ENCODE measurements at places on chromosomes 4 and X.

GRCh38 chrX:81201671-81202455, at the start of the genes HMGN5 and SH3BGRL:
Gene HMGN5, minus strand, starts transcription at chrX:81201913. Its CDS starts 80,364 bp downstream, at chrX:81121549.
Gene SH3BGRL, plus strand, starts transcription at chrX:81202102. Its CDS starts 99 bp downstream, at chrX:81202201.
- peak; percentile 89 for DNase-seq

GRCh38 chr4:139704915-139705485, 39.4 kb downstream of the MGST2 start:
- DNase-seq: no peak

DNA sequence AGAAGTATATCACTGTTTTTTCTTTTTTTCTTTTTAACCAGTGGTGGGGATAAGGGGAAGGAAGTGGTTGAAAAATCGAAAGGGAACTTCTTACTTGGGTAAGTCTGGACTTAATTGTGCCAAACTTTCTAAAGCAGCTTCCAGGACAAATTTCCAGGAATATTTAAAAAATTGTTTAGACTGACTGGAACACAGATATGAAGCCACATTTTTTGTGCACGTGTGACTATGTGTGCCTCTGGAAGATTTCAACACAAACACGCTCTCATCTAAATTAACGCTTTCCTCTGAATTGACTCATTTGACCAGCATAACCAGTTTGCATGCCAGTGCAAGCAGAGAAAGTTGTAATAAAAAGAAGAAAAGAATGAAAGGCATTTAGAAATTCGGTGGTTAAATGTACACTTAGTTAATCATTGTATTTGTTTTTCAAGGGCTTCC, 18.8 kb upstream of the YTHDC1 start:
- no peak for DNase-seq

DNA sequence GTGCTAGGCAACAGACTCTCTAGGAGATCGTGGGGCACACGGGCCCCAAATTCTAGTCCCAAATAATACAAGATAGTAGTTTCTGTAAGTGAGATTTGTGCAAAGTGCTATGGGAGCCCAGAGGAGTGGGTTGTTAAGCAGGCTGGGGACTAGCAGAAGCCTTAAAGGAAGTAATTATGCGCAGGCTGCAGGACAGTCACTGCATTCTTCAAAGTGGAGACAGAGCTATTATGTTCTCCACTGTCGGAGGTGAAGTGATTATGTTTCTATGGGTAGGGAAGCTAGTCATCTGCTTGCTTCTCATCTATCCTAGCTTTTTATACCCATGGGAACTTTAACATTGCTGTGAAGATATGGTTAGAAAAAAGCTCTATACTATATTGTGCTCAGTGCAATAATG, 154.2 kb downstream of the CPE start:
- DNase-seq: no peak

GRCh38 chrX:21166272-21166982, 207.8 kb upstream of the CNKSR2 start:
- no peak for DNase-seq

DNA sequence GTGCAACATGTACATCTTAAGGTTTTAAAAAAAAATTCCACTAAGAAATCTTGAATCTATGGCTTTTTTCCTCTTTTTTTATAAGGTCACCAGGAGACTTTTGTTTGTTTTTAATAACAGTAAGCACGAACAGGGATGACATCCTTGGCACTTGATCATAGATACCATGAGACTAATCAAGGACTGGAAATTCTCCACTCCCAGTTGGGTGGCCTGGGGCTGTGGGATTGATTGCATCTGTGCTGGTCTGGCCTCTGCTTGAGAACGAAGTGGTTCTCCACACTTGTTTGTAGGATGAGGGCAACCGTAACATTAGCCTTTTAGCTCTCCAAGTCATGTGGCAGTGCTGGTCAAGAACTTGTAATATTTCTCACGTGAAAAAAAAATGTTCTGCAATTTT, 35.4 kb downstream of the SNX25 start:
- DNase-seq: no peak

DNA sequence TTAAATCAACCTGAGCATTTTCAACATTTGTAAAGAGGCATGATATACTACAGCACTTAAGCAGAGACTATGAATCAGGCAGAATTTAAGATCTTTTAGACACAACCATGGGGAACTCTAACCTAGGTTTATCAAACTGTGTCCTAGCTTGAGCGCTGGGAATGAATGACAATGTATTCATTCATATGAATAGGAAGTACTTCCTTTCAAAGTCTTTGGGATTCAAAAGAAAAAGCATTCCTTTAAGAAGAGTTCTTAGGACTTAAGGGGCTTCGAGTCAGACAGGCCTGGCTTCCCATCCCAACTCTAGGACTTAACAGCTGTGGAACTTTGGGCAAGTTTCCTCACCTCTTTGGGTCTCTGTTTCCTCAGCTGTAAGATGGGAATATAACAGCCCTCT, 104.6 kb downstream of the ANAPC4 start:
- no peak for DNase-seq

GRCh38 chrX:131703646-131704045, 159.8 kb downstream of the OR13H1 start:
- DNase-seq: no peak

DNA sequence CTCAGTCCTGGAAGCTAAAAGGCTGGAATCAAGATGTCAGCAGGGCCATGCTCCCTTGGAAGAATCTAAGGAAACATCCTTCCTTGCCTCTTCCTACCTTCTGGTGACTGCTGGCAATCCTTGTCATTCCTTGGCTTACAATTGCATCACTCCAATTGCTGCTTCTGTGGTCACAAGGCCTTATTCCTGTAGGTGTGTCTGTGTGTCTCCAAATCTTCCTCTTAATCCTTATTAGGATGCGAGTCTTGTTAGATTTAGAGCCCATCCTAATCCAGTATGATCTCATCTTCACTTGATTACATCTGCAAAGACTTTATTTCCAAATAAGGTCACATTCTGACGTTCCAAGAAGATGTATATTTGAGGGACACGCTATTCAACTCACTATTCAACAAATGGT, 52.2 kb downstream of the SMIM20 start:
- no peak for DNase-seq

GRCh38 chr4:87838205-87838604, 5.4 kb downstream of the MEPE start:
- DNase-seq: no peak

- DNase-seq: no peak
Observed at GRCh38 chr4:179130122-179130714, 1688.0 kb upstream of the AGA start.

DNA sequence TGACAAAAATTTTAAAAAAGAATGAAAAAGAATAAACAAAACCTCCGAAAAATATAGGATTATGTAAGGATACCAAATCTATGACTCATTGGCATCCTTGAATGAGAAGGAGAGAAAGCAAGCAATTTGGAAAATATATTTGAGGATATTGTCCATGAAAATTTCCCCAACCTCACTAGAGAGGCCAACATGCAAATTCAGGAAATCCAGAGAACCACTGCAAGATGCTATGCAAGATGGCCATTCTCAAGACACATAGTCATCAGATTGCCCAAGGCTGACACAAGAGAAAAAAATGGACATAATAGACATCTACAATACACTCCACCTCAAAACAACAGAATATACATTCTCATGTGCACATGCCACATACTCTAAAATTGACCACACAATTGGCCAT, 135.9 kb upstream of the SPANXB1 start:
- no peak for DNase-seq

DNA sequence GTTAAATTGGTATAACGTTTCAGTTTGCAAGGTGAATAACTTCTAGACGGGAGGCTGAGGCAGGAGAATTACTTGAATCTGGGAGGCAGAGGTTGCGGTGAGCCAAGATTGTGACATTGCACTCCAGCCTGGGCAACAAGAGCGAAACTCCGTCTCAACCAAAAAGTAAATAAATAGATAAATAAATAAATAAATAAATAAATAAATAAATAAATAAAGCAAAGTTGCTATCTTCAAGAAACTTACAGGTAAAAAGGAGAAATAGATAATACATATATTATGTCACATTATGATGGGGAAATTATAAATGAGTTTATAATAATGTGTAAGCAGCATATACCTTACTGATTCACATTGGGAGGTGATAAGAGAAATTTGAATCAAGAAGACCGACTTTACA, 1966.0 kb downstream of the PCDH7 start:
- no peak for DNase-seq

DNA sequence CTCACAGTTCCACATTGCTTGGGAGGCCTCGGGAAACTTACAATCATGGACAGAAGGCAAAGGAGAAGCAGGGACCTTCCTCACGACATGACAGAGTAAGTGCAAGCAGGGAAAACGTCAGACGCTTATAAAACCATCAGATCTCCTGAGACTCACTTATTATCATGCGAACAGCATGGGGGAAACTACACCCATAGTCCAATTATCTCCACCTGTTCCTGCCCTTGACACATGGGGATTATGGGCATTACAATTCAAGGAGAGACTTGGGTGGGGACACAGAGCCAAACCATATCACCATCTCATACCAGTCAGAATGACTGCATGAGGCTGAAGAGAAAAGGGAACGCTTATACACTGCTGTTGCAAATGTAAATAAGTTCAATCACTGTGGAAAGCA, 1066.9 kb upstream of the PCDH7 start:
- no peak for DNase-seq

- DNase-seq: no peak
Observed at GRCh38 chrX:42754115-42754514, 23.8 kb downstream of the PPP1R2C start.

GRCh38 chr4:101256222-101256621, 91.1 kb downstream of the PPP3CA start:
- DNase-seq: no peak

DNA sequence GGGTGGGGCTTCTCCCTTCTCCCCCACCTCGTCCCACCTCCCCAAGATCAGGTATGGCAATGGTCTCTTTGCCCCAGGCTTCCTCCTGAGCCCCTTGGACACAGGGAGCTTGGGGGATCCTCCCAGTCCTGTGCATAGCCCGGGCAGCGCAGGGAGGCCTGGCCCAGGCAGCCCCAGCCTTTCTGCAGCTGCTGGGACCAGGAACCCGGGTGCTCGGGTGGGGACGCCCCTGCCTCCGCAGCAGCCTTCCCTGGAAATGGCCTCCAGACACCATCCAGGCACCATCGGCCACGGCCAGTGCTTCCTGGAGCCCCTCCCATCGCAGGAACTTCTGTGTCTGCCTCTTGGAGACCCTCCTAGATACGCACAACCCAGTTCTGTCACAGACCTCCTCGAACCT, 5.9 kb upstream of the MXD4 start:
- DNase-seq: no peak

DNA sequence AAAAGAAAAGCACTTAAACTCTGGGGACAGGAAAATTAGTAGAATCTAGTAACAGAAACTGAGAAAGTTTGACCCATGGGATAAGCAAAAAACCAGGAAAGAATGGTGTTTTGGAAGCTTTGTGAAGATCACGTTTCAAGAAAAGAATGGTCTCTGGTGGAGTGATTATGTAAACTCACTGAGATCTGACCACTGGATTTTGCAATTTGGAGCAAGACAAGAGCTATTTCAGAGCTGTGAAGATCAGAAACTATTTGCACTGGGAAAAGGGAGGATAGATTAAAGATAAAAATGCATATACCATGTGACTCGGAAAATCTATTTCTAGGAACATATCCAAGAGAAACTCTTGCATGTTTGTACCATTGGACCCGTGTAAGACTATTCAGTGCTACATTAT, 4.3 kb downstream of the TMPRSS11D start:
- no peak for DNase-seq

DNA sequence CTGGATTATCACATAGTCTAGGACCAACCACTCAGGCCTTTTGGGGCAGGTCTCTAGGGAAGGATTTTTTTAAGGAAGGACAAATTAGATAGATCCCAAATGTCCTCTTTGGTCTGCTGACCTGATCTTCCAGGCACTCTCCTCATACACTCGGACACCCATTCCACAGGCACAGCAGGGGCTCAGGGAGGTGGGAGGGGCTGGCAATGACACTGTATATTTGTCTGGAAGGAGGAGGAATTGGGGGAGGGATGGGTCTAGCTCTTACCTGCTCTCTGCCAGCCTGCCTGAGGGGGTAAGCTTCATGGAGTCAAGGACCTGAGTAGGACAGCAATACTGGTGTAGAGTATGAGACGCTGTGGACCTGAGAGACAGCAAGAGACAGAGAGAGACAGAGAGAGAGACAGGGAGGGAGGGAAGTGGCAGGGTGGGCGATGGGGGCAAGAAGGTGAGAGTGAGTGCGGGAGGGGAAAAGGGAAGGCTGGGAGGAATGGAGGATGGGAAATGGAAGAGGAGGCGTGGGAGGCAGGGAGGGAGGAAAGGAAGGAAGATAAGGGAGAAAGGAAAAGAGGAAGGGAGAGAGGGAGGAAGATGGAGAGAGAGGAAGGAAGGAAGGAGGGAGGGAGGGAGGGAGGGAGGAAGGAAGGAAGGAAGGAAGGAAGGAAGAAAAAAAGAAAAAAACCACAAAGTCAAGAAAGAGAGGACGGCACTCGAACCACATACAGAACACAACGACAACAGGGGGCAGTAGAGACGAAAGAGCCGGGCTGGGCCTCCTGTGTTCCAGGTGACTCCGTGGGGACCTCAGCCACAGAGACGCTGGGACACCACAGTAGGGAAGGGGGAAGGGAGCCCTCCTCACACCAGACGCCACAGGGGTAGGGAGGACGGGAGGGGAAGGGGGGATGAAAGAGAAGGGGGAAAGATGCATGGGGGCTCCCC, 1.8 kb downstream of the IQSEC2 start:
- DNase-seq: no peak

DNA sequence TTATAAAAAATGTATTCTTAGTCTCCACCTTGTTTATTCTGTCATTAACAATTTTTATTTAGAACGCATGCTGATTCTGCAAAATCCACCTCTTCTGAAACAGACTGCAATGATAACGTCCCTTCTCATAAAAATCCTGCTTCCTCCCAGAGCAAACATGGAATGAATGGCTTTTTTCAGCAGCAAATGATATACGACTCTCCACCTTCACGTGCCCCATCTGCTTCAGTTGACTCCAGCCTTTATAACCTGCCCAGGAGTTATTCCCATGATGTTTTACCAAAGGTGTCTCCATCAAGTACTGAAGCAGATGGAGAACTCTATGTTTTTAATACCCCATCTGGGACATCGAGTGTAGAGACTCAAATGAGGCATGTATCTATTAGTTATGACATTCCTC, 75.6 kb upstream of the SMARCA5 start:
- DNase-seq: no peak

GRCh38 chr4:180436361-180436760, 1806.8 kb upstream of the TENM3 start:
- DNase-seq: no peak

DNA sequence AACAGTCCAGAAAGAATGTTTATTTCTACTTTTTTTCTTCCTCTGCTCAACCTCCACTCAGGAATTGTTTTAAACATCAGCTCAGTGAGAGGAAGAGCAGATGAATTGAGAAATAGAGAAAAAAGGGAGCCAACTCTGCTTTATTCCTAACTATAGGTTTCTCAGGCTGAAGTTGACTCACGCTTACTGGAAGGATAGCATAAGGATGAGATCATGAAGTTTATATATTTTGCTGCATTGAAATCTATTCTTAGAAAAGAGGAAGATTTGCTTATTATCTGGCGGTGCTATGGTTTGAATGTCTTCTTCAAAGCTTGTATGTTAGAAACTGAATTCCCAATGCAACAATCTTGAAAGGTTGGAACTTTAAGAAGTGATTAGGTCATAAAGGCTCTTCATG, 1673.4 kb upstream of the PCDH7 start:
- DNase-seq: no peak

Data from suppressor macrophage (primary cell).